ENCODE measurements at places on chromosomes 11 and 22.

- no peak for DNase-seq
Measured at GRCh38 chr11:119729951-119730613, 1.1 kb upstream of the NECTIN1 start.

DNA sequence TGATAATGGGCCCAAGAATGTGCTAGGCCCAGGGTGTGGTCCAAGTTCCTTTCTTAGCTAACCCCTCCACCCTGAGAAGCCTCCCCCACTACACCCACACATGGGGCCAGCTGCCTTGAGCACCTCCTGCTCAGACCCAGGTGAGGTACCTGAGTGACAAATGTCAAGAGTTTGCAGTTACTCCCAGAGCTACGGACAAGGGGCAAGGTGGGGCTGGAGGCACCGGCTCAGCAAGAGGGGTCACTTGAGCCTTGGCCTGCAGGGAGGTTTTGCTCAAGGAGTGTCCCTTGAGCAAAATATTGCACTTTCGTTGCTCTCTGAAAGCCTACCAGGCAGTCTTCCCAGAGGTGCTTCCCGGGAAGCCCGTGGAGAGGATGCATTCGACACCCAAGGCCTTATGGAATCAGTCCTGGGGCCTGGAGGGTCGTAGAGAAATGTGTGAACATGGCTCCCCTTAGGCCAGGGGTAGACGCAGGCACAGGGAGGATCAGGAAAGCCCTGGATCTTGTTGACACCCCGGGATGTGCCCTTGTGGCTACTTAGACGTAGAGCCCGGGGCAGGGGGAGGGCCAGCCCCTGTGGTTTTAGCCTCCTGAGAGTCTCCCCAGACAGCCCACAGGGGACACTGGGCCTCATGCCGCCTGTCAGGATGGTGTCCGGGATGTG lies 114.2 kb downstream of the KCNQ1 start:
- no peak for DNase-seq

DNA sequence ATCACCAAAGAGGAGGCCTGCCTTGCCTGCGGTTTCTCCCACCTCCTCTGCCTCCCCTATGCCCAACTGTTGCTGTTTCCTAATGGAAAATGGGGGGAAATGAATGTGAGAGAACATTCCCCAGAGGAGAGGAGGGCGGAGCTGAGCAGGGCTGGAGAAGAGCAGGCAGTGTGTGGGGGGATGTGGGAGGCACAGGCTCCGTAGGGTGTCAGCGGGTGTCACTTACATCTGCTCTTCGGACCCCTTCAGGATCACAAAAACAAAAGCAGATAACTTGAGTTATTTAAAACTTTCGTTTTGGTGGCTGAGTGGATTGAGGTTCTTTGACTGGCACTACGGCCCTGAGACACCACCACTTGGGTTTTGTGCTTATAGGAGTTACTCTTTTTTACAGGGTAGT lies 93.8 kb downstream of the CEP164 start:
- DNase-seq, result no peak

GRCh38 chr11:69962152-69962551 lies 116.0 kb upstream of the ANO1 start:
- peak; percentile 17 for DNase-seq

GRCh38 chr11:102722821-102723220 lies 1.9 kb downstream of the MMP8 start:
- DNase-seq, result no peak

- DNase-seq, result no peak
Measured at GRCh38 chr11:84930863-84931262, 696.3 kb downstream of the DLG2 start.

DNA sequence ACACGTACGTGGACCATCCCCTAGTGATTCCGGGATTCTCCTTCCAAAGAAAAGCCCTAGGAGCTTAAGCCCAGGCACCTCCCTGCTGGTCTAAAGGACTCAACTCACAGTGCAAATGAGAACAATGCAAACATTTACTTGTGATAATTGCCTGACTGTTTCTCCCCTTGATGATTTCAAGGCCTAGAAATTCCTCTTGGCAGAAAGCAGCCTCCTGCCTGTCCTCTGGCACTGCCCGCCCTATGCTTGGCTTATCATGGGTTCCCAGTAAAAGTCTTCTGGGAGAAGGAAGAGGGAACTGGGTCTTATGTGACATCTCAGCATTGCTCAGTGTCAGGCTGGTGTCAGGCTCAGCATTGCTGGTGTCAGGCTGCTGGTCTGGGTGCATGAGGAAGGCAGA lies 351.8 kb downstream of the SHANK2 start:
- DNase-seq, result no peak

DNA sequence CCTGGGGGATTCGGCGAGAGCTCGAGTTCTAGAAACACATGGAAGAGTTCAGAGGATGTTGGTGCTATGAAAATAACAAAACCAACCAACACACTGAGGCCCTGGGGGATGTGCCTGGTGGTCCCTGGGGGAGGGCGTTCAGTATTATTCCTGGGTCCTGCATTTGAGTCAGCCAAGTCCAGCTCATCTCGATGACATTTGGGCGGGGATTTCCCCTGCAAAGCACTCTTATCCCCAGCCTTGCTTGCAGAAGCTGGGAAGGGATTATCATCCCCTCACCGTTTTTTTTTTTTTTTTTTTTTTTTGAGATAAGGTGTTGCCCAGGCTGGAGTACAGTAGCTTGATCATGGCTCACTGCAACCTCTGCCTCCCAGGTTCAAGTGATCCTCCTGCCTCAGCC lies 2.1 kb upstream of the SMIM38 start:
- DNase-seq, result no peak

- DNase-seq, result no peak
Measured at GRCh38 chr11:130692220-130692619, 224.1 kb downstream of the SNX19 start.

DNA sequence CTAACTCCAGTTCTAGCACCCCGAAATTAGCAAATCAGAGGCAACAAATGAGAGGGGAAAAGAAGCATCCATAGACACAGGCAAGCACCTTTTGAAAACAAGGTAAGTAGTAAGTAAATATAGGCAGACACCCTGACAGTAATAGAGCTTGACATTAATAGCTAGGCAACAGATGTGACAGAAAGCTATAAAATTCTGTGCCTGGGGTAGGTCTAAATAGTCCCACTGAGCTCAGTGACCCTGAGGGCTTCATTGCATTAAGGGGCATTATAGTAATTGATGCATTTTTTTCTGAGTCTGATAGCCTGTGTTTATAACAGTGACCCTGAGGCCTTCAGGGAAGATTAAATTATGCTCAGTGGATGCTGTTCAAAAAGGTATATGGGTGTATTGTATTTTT lies 197.1 kb downstream of the HIPK3 start:
- no peak for DNase-seq

- no peak for DNase-seq
Measured at GRCh38 chr11:16311831-16312230, 44.5 kb downstream of the SOX6 start.

GRCh38 chr11:73586791-73587190 lies 11.1 kb downstream of the FAM168A start:
- no peak for DNase-seq

DNA sequence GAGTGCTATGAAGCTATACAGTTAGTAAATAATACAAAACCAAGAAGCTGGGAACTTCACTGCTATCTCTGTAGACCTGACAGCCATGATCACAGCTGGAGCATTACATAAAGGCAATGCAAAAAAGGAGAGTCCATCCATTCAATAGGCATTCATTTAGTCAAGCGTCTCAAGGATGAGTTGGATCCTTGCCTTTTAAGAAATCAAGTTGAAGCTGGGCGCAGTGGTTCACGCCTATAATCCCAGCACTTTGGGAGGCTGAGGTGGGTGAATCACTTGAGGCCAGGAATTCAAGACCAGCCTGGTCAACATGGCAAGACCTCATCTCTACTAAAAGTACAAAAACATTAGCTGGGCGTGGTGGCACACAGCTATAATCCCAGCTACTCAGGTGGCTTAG lies 48.1 kb upstream of the ALKBH3 start:
- DNase-seq, result peak; percentile 49

DNA sequence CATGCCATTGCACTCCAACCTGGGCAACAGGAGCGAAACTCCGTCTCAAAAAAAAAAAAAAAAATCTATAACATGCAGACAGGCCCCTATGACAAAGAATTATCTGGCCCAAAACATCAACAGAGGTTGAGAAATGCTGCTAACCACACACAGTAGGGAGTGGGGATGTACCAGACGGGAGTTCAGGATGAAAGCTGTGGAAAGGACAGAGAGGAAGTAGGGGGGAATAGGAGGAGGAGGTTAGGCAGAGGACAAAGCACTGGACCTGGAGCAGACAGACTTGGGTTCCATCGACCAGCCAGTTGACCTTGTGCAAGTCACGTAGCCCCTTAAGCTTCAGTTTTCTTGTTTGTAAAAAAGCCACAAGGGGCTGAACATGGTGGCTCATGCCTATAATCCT lies 12.5 kb downstream of the LRP4 start:
- DNase-seq, result no peak

DNA sequence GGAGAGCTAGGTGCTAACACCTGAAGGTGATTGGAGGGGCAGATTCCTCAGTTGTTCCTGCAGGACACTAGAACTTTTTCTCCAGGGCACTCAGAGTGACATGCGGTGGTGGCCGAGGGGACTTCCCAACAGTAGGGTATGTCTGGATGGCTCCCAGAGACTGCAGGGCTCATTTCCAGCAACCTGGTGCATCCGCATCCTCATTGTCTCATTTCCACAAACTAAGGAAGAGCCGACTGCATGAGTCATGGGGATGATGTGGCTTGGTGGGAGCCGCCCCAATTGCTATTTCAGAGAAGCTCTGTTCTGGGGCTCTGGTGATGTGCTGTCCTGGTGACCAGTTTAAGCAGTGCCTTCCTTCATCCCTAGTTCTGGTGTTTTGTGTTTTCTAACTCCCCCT lies 2.8 kb upstream of the ROBO4 start:
- peak; percentile 43 for DNase-seq

GRCh38 chr22:24457894-24458420 lies 30.6 kb downstream of the ADORA2A start:
- no peak for DNase-seq

GRCh38 chr11:68669301-68670090 lies 14.8 kb upstream of the GAL start:
- no peak for DNase-seq

DNA sequence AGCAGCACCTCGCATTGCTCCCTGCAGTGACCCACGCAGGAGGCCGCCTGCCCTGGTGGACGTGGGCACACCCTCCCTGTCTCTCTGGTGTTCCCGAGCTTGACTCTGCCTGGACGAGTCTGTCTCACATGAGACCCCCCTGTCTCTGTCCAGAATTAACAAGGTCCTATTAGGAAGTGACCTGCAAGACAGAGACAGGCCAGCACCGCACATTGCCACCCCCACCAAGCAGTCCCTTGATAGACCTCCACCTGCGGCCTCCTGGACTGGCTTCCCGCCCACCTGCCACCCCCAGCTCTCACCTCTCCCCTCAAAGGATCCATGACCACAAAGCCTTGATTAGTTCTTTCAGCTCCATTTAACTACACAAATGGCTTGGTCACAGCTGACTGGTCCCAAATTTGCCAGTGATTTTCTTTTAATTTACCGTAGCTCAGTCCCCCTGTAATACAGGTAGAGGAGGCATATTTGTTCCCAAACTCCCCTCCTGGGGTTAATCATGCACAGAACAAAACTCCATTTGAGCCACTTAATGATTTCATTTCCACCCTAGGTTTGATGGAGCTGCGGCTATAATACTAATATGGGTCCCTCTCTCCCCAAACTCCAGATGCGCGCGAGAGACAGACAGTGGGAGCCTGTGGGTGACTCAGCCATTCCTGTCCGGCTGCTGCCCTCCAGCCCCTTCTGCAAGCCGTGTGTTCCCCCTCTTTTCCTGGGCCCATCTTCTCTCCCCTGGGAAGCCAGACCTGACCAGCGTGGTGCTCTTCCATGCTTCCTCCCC lies 11.2 kb downstream of the SPATA19 start:
- DNase-seq, result no peak

- no peak for DNase-seq
Measured at GRCh38 chr11:33819278-33820035, 45.1 kb upstream of the FBXO3 start.

DNA sequence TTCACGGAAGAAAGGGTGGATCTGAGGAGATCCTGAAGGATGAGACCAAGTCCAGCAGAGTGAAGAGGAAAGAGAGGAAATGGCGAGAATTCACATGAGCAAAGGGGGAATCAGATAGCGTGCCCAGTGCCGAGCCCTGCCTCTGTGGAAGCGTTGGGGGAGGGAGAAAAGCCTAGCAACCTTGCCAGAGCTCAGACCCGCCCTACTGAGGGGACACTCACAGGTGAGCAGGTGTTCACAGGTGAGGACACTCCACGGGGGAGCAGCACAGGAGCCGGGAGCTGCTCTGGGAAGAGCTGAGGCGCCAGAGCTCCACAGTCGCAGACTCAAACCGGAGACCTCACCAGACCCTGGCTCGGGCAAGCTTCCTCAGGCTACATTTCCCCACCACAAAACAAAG lies 56.2 kb downstream of the MICAL3 start:
- no peak for DNase-seq

- peak; percentile 19 for DNase-seq
Measured at GRCh38 chr11:45805305-45806071, 539 bp downstream of the SLC35C1 start.

- no peak for DNase-seq
Measured at GRCh38 chr22:26789951-26790350, 132.6 kb downstream of the MIAT start.

DNA sequence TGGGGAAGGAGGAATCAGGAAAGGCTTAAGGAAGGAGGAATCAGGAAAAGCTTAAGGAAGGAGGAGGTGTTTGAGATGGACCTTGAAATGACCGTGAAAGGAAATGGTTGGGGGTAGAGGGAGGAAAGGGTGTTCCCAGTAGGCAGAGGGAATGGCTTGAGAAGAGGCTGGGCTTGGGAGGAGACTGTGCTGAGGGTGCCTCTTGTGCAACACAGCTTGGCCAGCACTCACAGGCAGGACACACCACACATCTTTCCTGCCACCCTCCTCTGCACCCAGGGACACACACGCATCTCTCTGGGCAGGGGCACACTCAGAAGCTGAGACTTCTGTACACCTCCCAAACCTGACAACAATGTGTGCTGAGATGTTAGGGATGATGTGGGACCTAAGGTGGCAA lies 151.4 kb downstream of the FBXO7 start:
- no peak for DNase-seq

GRCh38 chr11:85257837-85258236 lies 369.3 kb downstream of the DLG2 start:
- DNase-seq, result no peak

DNA sequence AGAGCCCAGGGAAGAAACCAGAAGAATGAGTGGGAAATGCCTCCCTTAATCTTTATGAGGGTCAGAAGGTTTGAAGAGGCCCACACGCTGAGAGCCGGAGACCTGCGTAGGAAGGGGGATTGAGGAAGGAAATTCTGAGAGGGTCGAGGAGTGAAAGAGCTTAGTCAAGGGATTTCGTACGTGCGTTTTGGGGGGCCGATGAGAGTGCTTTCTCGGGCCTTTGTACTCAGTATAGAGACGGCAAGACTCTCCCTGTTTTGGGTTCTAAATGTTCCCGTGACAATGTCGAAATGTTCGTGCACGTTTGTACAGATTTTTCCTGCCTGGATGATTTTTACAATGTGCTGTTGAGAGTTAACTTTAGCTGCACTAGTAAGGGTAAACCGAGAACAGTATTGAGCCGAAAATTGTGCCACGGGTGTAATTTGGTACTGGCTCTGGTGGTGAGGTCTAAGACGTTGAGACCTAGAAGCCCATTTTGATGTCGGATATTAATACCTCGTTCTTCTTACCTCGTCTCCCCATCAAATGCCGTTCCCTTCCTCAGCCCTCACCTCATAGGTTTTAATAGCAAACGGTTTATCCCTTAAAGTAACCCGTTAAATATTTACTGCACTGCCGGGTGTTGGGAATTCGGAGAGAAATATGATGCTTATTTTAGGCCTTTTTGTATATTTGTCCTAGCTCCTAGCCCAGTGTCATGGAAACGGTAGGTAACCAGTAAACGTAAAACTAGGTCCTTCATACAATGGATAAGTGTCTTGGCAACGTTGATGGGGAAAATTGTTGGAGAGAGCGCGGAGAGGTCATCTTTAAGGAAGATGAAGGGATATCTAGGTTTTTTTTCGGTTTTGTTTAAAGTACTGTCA lies 734 bp downstream of the C11orf58 start:
- DNase-seq, result no peak
